Amniotic epithelial cell (primary cell): ENCODE measurements at places on chromosomes 11 and 22.
A peak's percentile ranks its signal among the peaks of the same experiment; 100 is the strongest.

GRCh38 chr11:5596607-5597201, at the start of gene TRIM6:
Gene TRIM6, plus strand, starts transcription at chr11:5596637. Its CDS starts 261 bp downstream, at chr11:5596898.
- DNase-seq: peak; percentile 85

DNA sequence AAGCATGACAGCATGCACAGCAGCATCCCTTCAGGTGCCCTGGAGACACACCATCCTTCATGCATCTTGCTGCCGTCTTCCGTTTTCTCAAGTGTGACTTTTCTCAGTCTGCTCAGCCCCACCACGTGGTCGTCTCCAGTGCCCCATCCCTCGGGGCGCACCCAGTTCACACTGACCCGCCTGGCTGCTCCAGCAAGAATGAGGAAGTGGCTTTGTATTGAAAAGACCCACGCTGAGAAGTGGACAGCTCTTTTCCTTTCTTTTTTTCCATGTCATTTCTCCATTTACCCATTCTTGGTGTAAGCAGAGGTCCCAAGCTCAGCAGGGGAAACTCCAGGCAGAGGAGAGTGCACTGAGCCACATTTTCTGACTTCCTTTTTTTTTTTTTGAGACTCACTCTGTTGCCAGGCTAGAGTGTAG, 14.5 kb downstream of the SERPINH1 start:
- DNase-seq: peak; percentile 49

- peak; percentile 17 for DNase-seq
Observed at GRCh38 chr11:77472991-77473800, 698 bp downstream of the PAK1 start.

GRCh38 chr11:102293873-102294601, 23.2 kb upstream of the BIRC3 start:
- peak; percentile 54 for DNase-seq

GRCh38 chr22:22906907-22907550, 19.4 kb downstream of the IGLL5 start:
- DNase-seq: no peak

- peak; percentile 98 for DNase-seq
Observed at GRCh38 chr11:46296528-46297448, 19.3 kb downstream of the CREB3L1 start.

DNA sequence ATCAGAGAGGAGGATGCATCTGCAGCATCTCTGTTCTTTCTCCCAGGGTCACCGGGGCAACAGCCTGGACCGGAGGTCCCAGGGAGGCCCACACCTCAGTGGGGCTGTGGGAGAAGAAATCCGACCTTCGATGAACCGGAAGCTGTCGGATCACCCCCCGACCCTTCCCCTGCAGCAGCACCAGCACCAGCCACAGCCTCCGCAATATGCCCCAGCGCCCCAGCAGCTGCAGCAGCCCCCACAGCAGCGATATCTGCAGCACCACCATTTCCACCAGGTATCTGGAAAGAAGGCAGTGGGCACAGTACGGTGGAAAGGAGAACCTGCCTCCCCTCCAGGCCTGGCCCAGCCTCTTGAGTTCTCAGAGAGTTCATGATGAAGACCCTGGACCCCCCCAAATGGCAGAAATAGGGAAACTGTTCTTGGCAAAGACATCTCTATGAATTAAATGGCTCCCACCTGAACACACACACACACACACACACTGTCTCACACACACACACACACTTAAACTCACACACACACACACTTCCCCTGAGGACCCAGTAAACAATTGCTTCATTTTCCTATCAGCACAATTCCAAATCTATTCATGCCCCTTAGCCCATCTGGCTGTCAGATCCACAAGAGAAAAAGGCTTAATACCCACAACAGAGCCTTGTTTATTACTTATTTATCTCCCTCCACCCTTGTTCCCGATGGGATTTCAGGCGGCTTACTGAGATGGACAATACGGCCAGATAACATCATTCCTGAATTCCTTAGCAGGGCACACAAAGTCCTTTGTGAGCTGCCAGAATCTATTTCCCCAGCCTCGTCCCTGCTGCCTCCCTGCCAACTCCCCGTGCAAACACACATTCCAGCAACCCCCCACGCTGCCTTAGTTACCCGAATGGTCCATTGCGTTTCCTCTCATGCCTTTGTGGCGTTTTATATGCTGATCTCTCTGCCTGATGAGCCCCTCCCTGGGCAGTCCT, 8.1 kb downstream of the TMA7B start:
- peak; percentile 83 for DNase-seq

- peak; percentile 38 for DNase-seq
Observed at GRCh38 chr11:77406396-77406795, 67.5 kb downstream of the PAK1 start.

DNA sequence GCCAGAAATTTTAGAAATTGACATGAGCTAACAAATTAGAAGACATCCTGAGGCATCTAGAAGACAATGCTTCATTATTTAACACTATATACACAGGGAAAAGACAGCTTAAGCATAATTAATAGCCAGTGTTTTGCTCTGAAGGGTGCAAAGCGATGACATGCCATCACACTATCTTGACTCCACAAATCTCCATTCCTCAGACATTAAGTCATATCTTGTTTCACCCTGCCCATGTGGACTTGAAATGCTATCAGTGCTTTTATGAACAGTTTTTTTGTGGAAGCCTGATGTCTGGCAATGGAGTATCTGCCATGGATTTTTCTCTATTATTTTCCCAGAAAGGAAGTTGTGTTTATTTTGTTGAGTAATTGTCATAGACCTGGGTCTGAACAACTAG, 2.3 kb downstream of the CARD18 start:
- peak; percentile 64 for DNase-seq

GRCh38 chr11:22753416-22753815, 76.2 kb downstream of the SVIP start:
- no peak for DNase-seq

DNA sequence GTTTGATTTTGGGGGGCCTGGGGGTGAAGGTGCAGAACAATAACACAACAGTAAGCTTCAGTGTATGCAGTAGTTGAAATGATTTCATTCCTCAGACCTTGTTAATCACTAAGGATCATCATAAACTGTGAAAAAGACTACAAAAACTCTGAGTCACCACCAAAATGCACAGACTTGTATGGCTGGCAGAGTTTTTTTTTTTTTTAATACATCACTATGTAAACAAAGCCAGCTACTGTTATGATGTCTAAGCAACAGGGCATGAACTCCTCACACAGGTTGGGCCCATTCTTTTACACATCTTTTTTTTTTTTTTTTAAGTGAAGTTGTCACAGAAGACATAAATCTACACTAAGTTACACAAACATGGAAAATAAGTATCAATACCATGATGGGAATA, 311.9 kb downstream of the GUCY1A2 start:
- DNase-seq: peak; percentile 82

- DNase-seq: no peak
Observed at GRCh38 chr11:62842171-62842741, 2.9 kb upstream of the WDR74 start.

DNA sequence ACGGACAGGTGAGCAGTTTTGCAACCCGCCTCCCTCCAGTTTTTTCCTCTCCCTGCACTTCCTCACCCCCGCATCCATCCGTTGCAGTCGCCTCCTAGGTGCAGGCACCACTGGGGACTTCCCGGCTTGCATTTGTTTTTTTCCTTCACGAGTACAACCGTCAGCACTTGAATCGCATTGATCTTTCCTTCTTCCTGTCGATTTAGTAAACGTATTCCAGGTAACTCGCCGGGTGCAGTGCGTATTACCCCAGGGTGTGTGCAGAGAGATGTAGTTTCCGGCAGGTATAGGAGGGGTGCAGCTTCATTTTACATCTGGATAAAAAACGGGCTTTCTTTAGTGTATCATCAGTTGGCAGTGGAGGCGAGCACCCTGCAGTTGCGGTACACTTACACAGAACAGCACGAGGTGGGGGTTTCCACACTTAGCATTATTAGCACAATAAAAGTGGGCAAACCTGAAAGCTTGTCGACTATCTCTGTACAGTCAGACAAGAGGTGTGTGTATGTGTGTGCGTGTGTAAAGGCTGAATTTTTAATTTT, at the start of gene SORL1-AS1:
Gene SORL1-AS1, minus strand, starts transcription at position 359 of the 542 bp plus-strand sequence.
- DNase-seq: no peak

DNA sequence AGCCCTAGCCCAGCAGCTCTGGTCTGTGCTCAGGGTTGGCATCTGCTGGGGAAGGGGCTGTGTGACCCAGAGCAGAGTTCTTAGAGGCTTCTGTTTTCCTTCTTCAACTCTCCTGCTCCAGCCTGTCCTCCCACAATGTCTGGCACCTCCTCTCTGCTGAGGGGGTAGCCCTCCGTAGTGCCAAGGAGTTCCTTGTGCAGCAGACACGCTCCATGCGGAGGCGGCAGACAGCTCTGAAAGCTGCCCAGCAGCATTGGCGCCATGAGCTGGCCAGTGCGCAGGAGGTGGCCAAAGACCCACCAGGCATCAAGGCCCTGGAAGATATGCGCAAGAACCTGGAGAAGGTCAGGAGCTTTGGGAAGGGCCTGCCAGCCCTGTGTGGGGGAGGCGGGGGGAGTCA, 69.3 kb downstream of the CEP164 start:
- DNase-seq: no peak
